ENCODE measurements at places on chromosomes 7 and 10.
A peak's percentile ranks its signal among the peaks of the same experiment; 100 is the strongest.

- no peak for DNase-seq
Measured at GRCh38 chr10:37856881-37857286, 526 bp downstream of the ZNF248 start.

GRCh38 chr7:86818903-86819302, 175.2 kb downstream of the GRM3 start:
- DNase-seq, result no peak

DNA sequence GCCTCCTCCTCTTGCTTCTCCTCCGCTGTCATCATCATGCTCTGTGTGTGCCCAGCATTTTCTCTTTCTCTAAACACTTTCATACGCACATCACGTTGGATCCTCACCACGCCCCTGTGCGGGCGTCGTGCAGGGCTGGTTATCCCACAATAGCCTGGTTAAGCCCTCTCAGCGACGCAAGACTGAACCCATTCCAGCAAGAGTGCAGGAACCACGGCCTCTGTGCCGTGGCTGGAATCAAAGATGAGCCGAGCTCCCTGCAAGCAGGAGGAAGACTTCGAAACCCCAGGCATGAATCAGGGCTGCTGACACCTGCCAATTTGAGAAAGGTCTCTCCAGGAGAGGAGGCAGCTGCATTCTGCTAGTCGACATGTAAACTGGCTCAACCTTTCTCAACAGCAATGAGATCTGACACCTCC, 74.8 kb upstream of the FOXK1 start:
- peak; percentile 59 for DNase-seq

DNA sequence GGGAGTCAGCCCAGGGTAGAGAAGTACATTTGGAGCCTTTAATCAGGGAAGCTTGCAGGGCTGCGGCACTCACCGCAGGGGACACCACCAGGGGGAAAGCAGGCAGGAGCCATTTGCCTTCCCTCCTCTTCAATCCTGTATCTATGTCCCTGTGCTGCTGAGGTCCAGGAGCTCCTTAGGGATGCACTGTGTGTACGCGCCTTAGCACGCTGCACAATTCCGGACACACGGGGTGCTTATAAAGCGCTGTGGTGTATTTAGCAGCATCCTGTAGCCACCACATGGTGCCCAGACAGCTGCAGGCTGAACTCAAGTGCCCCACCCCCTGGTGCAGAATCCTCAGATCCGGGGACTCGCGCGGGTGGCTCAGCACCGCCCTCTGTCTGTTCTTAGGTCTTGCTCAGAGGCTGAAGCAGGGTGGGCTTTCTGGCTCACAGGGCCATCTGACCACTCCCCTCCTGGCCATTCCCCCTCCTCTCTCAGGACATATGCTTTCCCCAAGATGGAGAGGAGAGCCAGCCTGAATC, 421.4 kb downstream of the SDK1 start:
- DNase-seq, result peak; percentile 85

DNA sequence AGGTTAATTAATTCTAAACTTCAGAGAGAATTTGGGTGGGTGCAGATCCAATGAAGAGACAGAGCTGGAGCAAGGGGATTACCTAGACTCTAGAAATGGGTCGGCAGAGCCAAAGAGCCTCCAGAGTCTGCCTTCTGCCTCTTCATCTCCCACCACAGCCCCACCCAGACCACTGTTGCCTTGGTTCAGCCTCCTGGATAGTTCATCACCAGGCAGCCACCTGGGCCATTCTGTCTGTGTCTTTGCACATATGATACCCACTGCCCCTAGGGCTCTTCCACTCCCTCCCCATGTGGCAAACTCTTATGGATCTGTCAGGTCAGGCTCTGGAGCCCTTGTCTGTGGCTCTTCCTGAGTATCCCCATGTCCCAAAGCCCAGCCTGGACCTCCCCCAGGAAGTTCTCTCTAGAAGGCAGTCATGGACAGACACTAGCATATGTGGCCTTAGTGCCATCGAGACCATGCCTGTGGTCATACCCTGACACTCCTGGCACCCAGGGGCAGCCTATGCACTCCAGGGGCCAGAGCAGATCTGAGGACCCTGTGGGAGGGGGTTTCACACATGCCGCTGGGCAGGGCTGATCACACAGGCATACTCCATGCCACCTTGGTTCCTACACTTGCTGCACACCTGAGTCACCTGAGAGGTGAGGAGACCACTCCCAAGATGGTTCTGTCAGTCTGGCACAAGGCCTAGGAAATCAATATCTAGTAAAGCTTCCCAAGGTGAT, 41.6 kb downstream of the FRMPD2 start:
- no peak for DNase-seq

DNA sequence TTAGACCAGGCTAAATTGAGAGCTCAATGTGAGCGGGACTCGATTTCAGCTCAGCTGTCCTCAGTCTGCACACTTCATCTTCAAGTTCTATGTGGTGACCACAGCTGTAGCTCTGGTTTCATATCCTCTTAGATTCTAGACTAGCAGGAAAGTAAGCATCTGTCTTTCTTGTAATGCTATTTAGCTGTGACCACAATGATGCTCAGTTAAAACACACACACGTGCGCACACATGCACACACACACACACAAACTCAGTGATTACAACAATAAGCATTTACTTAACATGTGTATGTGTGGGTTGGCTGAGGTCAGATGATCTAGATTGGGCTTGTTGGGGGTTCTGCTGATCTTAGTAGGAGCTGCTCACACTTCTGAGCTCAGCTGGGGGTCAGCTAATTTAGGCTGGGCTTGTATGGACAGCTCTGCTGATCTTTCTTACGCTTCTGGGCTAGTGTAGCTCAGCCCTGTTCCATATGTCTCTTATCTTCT, 82.5 kb downstream of the ZNF365 start:
- no peak for DNase-seq

DNA sequence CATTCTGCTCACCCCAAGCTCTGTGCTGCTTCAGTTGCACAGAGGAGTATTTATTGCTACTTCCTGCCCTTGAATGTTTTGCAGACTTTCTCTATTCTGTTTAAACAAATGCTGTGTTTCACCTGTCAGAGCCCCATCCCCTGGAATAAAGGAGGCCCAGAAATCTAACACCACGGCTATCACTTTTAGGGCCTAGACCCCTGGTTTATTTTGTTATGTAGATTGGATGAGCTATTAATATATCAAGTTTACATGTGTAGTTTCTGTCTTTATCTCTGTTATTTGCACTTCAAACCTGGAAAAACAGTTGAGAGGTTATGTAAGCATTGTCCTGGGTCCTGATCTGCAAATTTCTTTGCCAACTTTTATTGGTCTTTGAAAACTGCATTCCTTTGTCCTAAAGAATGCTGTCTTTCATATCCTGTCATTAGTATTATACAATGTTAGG, 630.1 kb downstream of the PARD3 start:
- DNase-seq, result no peak

DNA sequence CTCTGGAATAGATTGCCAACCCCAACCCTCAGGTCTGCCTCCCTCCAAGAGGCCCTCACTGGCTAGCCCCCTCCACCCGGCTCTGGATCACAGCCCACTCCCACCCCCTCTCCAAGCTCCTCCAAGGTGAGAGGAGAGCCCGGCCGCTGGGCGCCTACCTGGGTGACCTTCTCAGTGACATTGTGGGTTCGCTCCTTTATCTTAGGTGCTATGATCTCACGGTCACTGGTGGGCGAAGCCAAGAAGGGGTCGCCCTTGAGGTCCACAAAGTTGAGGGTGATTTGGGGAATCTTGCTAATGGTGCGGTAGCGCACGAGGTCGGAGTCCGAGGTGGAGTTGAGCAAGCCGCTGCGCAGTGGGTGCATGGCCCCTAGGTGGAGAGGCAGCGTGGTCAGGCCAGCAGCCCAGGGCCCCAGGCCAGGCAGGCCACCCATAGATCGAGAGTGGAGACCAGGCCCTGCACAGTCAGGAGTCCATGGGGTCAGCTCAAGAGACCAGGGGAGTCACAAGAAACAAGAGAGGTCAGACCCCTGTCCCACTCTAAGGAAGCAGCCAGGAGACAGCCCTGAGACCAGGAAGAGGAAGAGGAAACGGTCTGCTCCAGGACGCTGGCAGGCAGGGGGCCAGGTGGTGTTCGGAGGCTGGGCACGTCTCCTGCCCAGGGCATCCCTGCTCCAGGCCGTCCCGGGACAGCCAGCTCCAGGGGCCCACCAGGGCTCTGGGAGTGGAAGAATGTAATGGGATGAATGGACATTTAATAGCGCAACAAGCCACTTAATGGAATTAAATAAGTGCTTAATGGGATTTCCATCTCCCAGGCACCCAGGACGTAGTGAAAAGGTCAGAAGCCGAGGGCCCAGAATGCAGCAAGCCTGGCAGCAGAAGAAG, 20.7 kb downstream of the KCNH2 start:
- DNase-seq, result no peak

- no peak for DNase-seq
Measured at GRCh38 chr7:43148161-43148731, 35.8 kb downstream of the HECW1 start.

DNA sequence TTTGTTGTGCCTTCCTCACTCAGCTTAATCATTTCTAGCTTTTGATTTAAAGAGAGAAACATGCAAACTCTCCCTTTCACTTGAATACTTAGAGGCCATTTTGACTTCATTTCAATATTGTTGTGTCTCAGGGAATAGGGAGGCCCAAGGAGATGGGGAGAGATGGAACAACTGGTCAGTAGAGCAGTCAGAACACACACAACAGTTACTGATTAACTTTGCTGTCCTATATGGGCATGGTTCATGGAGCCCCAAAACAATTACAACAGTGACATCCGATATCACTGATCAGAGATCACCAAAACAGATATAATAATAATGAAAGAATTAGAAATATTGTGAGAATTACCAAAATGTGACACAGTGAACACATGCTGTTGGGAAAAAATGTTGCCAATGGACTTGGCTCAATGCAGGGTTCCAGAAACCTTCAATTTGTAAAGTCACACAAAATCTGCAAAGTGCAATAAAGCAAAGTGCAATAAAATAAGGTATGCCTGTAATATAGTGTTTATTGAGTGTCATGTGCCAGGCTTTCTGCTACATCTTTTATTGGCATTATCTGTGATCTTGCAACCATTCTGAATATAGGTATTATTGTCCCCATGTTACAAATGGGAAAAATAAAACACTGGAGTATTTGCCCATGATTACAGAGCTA, 38.2 kb downstream of the CCDC71L start:
- DNase-seq, result no peak

GRCh38 chr10:126731610-126731990, 61.1 kb upstream of the C10orf90 start:
- DNase-seq, result no peak

GRCh38 chr7:46478046-46478445, 557.0 kb upstream of the IGFBP3 start:
- no peak for DNase-seq

- DNase-seq, result no peak
Measured at GRCh38 chr10:97937054-97937453, 87.4 kb downstream of the GOLGA7B start.

- peak; percentile 2 for DNase-seq
Measured at GRCh38 chr10:87503886-87504285, 807 bp upstream of the MINPP1 start.

DNA sequence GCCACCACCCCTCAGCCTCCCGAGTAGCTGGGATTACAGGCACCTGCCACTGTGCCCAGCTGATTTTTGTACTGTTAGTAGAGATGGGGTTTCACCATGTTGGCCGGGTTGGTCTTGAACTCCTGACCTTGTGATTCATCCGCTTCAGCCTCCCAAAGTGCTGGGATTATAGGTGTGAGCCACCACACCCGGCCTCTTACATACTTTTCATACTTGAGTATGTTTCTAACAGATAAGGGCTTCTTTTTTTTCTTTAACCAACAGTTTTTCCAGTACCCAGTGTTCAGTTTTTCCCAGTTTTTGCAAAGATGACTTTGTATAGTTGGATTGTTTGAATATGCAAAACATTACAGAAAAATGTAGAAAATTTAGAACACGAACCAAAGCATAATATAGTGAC, 7.7 kb downstream of the EIF4H start:
- no peak for DNase-seq

GRCh38 chr7:47389923-47390630, 191.8 kb downstream of the TNS3 start:
- DNase-seq, result no peak

DNA sequence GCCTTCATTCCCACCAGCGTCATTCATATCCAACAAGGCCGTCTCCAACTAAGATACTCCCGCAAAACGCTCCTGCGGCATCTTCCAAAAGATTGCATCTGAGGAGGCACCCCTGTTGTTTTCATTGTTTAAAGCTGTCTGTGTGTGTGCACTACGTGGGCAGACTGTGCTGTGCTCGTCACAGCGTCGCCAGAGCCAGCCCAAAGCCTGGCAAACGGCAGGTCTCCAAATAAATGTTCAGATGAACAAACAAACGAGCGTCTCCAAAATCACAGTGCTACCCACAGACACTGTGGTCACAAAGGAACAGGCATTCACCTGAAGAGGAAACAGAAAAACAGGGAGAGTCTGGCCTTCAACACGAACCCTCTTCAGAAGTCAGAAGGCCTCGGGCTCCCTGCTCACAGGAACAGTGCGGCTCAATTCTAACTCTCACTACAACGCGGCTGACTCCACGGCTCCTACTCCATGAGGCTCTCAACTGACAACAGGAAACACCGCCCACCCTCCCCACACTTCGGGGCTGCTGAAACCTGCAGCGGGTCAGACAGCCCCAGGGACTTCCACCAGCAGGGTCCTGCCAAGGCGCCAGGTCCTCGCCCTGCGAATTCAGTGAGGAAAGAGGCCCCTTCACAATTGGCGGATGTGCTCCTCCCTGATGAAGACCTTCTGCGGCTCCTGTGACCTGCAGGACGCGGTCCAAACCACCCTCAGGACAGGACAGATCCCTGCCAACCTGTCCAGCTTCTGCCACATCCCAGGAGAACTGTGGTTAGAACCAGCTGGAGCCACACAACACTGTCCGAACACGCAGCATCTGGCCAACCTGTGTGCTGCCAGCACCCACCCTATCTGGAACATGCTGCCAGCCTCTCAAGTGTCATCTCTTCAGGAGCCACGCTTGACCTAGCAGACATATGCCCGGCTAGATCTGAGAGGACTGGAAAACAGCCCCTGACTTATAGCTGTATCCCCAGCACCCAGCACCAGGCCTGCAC, 36.1 kb downstream of the MAD1L1 start:
- no peak for DNase-seq

GRCh38 chr7:133699386-133699785, 427.8 kb upstream of the LRGUK start:
- no peak for DNase-seq

- DNase-seq, result no peak
Measured at GRCh38 chr7:1620835-1621234, 49.2 kb upstream of the ELFN1 start.

Measured in neural progenitor cell (in vitro differentiated cells).